ENCODE measurements at places on chromosomes 12 and 14. TPM values are rescaled to one million over a fixed set of nuclear protein-coding genes. Genes with fewer than 3 reads are reported as not detected.

MSRB3 gene
- 79.4 TPM for total RNA-seq

KRT74 gene
- total RNA-seq: not detected

- DNase-seq: no peak
These were observed 330.5 kb downstream of the BCL11B start for GRCh38 chr14:98941481-98941880.

SPTSSA gene
- 9.6 TPM for total RNA-seq

DNA sequence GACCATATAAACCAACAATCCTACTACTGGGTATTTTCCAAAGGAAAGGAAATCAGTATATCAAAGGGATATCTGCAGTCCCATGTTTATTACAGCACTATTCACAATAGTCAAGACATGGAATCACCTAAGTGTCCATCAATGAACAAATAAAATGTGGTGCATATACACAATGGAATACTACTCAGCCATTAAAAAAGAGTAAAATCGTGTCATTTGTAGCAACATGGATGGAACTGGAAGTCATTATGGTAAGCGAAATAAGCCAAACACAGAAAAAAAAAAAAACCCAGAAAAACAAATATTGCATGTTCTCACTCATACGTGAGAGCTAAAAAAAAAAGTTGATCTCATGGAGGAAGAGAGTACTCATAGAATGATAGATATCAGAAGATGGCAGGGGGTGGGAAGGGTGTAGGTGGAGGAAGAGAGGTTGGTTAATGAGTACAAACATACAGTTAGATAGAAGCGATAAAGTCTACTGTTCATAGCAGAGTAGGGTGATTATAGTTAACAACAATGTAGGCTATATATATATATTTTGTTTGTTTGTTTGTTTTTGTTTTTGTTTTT, 49.3 kb downstream of the BCAT1 start:
- DNase-seq: no peak

GRCh38 chr14:76595266-76595665, 166.0 kb upstream of the VASH1 start:
- DNase-seq: no peak

POLR3B gene
- total RNA-seq: 0.21 TPM

DNA sequence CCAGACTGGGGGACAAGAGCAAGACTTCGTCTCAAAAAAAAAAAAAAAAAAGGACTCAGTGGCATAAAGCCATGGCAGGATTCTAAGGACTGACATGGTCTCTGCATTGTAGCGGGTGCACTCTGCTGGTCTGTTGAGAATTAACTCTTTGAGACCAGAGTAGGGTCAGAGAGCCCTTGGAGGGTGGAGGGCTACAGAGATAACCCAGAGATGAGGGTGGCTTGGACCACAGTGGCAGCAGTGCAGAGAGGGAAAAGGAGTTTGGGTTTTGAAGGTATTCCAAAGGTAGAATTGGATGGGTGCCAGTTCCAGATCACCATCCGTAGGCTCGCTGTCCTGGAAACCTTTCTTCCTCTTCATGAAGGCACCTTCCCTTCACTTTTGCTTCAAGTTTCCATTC, 14.3 kb upstream of the DYNC1H1 start:
- DNase-seq: no peak

- DNase-seq: no peak
These were observed 260.0 kb downstream of the ACSS3 start for GRCh38 chr12:81337886-81338285.

- no peak for DNase-seq
These were observed 202.6 kb upstream of the RGS6 start for GRCh38 chr14:71729596-71729995.

GRCh38 chr12:132285991-132286681, 43.3 kb downstream of the GALNT9 start:
- DNase-seq: no peak

CLEC4D gene
- not detected for total RNA-seq

LLPH gene
- total RNA-seq: 0.21 TPM

ASCL1 gene
- total RNA-seq: not detected

DNA sequence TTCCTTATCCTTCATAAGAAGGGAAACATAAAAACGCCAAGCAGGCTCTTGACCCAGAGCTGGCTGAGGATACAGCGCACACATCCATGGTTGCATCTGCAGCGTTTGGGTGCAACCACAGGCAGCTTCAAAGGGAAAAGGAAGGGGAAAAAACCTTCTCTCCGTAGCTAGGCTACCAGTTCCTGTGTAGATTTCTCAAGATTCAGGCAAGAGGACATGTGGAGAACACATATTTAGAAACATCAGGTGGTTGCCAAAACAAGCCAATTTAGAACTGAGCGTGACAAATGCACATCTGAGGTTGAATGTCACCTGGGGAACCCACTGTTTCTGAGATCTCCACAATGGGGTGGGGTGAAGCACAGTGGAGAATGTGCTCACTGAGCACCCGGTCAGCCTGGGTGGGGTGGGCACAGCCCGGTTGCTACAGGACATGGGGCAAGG, 78.3 kb upstream of the BDKRB2 start:
- no peak for DNase-seq

DHRS1 gene
- total RNA-seq: 100 TPM

C14orf119 gene
- total RNA-seq: 2.2 TPM

ESPL1 gene
- not detected for total RNA-seq

GRCh38 chr12:130362060-130362459, 24.4 kb downstream of the PIWIL1 start:
- no peak for DNase-seq

DNA sequence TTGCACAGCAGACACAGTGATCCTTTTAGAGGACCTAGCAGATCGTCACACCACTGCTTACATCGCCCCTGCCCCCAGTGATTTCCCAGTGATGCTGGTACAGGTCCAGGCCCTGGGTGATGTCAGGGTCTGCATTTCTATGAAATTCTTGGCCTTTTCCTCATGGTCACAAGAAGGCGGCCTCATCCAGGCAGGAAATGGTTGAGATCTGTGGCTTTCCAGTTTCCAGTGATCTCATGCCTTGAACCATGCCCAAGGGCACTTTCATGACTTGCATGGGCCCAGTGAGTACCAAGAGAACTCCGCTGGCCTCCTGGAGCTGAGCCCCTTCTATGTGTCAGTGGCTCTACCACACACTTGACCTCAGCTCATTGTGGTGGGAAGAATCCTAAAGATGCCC, 41.9 kb upstream of the BDKRB2 start:
- DNase-seq: no peak

DNA sequence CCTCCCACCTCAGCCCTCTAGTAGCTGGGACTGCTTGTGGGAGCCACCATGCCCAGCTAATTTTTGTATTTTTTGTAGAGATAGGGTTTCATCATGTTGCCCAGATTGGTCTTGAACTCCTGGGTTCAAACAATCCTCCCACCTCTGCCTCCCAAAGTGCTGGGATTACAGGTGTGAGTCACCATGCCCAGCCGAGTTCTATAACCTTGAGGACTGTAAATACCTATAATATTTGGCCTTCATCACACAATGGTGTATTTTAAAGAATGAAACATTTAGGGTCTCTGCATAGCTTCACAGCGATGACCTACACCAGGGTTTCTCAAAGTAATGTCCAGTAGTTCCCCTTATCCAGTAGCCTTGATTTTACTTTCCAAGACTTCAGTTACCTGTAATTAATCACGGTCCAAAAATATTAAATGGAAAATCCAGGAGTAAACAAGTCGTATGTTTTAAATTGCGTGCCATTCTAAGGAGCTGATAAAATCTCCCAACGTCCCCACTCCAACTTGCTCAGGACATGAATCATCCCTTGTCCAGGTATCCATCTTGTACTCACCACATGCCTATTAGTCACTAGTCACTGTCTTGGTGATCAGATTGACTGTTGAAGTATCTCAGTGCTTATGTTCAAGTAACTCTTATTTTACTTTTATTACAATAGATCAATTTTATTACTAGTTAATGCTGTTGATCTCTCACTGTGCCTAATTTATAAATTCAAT, 368.2 kb downstream of the BTG1 start:
- no peak for DNase-seq

ESRRB gene
- 1.6 TPM for total RNA-seq

GRCh38 chr14:51677266-51677665, 25.6 kb downstream of the FRMD6 start:
- DNase-seq: no peak

DNA sequence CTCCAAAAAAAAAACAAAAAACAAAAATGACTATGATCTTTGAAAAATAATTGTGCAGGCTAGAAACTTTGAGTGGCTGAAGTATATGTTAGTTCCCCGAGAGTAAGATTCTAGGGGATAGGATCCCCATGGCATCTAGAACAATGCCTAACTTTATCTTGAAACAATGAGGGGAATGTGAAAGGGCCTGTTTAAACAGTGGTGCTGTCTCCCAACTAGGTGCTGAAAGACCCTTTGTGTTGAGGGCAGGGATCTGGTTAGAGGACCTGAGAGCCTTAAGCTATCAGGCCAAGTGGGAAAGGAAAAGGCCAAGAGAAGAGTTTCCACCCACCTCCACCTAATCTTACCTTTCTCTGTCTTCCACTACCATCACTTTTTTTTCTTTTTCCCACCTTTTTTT, 6.8 kb upstream of the YLPM1 start:
- DNase-seq: no peak

DNA sequence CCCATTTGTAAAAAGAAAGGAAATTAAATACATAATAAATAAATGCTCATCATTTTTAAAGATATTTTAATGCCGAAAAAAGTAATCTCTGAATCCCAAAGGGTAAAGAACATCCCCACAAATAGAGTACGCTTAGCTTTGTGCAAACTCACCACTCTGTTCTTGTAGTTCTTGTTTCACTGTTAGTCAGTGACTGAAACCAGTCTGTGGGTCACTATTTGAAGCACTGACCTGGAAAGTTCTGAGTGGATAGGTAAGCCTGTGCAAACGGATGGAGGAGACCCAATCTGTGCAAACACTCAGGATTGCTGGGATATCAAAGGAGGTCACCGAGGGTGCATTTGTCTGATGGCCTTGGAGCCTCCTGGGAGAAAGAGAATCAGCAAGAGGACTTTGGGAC, 68.1 kb upstream of the TSPAN11 start:
- DNase-seq: no peak

GRCh38 chr14:65098586-65098985, 3.7 kb downstream of the MAX start:
- no peak for DNase-seq

GRCh38 chr12:69851976-69852375, 26.9 kb downstream of the MYRFL start:
- no peak for DNase-seq

- no peak for DNase-seq
These were observed 9.5 kb downstream of the HHIPL1 start for GRCh38 chr14:99654235-99654985.
